ENCODE measurements at places on chromosomes 11 and 22.

DNA sequence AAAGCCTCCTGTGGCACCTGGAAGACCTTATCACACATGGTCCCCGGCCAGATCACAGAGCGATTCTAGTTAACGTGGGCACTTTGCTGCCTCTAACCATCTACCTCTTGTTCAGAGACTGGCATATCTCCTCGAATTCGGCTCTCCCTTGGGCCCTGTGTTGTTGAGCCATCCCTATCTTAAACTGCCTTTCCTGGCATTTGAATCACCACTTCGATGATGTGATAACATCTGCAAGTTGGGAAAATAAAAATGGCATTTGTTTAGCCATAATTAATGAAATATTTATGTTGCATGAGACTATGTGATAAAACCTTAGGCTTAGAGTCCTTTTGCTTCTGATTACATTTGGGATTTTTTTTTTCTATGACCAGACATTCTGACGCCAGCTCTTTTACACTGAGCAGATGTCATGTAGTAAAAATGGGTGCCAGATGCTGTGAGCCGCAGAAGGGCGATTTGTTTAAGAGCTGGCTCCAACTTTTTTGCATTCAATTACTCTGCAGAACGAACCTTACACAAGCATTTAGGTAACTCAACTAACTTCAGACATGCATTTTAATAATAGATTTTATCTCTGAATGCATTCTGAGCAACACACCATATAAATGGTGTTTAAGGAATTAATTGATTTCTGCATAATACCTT, 58.5 kb upstream of the PARVA start:
- DNase-seq: no peak

DNA sequence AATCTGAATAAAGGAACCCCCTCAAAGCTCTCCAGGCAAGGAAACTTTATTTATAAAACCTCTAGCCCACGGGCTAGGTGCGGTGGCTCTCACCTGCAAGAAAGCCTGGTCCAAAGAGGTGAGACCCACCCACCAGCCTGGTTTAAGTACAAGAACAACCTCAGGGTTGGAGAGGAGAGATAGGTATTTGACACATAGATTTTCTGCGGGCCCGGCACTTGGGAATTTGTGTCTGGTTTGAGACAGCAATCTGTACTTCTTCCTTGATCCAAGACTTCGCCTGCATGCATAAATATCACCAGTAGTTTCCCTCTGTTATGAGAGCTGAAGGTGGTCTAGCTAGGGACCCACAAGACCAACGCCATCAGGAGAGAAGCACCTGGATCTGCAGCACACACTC, 73.2 kb upstream of the CAPRIN1 start:
- no peak for DNase-seq

DNA sequence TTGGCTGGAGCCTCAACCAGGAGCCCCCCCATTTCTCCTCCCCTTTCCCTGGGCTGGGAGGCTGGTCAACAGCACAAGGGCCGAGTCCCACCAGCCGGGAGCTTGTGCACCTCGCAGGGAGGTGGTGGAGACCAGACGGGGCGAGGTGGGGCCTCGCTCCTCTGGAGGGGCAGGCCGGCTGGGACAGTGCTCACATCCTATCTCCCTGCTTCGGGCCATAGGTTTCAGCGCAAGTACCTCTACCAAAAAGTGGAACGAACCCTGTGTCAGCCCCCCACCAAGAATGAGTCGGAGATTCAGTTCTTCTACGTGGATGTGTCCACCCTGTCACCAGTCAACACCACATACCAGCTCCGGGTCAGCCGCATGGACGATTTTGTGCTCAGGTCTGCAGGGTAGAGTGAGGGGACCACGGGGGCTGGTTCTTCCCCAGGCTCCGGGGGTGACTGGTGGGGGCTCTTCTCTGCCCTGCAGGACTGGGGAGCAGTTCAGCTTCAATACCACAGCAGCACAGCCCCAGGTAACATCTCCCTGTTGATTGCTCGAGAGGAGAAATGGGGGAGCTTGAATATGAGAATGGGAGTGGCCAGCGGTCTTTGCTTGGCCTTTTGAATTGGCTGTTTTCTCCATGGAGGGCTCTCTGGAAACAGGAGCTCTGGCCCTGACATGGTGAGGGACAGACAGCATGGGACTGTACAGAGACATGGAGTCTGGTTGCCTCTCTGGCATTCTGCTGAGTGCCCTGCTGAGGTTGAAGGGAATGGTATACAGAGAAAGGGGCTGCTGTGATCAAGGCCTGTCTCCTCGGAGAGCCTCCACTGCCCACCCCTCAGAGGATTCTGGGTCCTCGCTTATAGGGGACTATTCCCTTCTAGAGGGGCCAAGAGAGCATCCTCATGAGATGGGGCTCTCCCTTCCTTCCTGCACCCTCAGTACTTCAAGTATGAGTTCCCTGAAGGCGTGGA, 3.3 kb downstream of the SIDT2 start:
- DNase-seq: no peak

DNA sequence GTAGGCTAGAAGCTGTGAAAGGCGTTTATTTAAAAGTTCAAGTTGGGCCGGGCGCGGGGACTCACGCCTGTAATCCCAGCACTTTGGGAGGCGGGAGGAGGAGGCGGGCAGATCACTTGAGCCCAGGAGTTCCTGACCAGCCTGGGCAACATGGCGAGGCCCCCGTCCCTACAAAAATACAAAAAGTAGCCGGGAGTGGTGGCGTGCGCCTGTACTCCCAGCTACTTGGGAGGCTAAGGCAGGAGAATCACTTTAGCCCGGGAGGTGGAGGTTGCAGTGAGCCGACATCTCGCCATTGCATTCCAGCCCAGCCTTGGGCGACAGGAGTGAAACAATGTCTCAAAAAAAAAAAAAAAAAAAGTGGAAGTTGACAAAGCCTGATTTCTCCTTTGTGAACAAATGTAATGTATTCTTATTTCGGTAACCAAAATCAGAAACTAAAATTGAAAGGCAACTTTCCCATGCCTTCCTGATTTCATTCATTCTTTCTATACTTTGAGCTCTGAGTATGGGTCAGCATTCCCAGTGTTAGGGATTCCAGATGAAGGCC, 825 bp downstream of the PTPMT1 start:
- DNase-seq: no peak

- no peak for DNase-seq
These were observed 115.5 kb downstream of the TEAD1 start for GRCh38 chr11:12789596-12790215.

DNA sequence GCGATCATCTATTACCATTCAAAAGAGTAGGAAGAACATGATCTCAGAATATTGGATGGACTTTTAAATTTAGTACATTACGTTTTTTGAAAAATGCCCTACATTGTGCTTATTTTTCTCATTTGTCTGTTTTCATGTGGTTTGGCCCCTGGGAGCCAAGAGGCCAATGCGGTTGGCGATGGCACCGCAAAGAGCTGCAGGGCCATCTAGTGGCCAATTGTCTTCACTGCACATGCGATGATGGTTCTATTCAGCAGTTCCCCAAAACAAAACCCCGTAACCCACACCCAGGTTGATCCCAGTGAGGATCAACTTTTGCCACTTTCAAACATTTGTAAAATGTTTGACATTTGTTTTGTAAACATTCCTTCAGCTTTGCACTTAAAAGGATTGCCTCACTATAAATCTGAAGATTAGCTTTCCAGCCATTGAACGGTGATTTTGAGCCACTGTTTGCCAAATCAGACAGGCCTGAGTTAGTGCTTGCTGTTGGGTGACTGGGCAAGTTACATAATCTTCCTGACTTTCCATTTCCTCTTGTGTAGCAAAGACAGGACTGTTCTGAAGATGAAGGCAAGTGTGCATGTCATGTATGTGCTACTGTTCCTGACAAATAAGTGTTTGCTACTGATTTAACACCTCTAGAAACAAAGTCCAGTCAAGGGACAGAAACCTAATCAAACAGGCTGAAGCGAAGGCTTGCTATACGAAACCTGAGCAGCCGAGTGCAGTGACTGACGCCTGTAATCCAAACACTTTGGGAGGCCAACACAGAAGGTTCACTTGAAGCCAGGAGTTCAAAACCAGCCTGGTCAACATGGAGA, 29.2 kb upstream of the XBP1 start:
- no peak for DNase-seq

DNA sequence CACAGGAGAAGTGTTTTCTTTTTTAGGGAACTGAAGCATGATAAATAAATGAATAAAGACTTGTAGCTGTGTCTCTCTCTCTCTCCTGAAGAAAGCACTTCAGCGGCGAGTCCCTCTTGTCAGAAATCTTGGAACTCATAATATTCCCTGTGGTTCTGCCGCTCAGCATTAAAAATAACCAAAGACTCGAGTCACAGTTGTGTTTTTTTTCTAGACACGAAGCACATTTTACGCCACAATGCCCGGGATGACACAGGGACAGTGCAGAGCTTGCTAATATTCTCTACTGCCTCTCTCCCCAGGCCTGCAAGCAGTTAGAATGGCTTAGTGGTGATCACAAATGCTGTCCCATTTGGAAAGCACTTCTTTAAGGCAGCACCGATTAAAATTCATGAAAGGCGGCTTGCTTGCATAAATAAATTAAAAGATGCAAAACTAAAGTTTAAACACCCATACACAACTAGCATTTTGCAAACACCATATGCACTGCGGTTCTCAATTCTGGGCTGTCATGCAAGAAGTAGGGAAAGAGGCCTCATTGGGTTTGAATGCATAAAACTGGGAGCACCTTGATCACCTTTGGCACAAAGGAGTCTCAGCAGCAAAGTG, 597.4 kb downstream of the SOX6 start:
- no peak for DNase-seq

DNA sequence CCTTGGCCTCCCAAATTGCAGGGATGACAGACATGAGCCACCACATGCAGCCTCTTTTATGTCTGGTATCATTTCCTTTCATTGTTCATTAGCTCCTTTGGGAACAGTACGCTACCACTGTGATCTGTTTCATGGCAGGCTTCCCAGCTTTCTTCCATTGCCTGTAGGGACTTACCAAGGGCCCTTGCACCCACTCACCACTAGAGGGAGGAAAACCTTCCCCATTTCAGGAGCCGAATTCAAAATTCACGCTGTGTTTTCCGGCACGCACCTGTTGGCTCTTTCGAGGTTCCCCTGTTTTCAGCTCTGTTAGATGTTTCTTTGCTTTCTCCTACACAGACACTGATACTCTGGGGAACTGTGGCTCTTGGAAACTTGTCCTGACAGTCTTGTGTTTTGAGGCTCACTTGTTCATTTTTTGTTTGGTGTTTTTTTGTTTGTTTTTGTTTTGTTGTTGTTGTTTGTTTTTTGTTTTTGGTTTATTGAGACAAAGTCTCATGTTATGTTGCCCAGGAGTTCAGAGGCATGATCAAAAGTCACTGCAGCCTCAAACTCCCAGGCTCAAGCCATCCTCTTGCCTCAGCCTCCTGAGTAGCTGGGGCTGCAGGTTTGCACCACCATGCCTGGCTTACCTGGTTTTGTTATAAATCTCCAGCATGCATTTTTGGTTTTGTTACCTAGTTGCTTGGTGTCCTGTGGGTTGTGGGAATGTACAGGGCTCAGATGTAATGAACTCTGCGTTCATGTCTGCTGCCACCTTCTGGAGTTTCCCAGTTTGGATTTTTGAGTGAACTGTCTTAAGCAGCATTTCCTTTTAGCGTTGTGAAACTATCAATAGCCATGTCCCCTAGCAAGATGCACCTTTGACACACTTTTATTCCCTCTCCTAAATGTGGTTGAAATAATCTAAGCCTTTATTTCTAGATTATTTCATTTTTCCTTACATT, 2.3 kb downstream of the KRTAP5-11 start:
- DNase-seq: no peak

GRCh38 chr11:61815790-61816735, 740 bp downstream of the FADS1 start:
- DNase-seq: no peak

All from SIG-M5 (cell line).